Left renal pelvis (tissue), 4 donors: ENCODE measurements at places on chromosomes 1 and 21. TPM values are rescaled to one million over a fixed set of nuclear protein-coding genes. Genes with fewer than 3 reads are reported as not detected.

RAB42 gene
- 2.7 TPM for polyA plus RNA-seq

KRTAP21-2 gene
- polyA plus RNA-seq: not detected

ARHGEF16 gene
- polyA plus RNA-seq: 0.53 TPM

MAP1LC3C gene
- polyA plus RNA-seq: 3.4 TPM

CLCA1 gene
- polyA plus RNA-seq: not detected

OR2L2 gene
- not detected for polyA plus RNA-seq

RGS4 gene
- 6.0 TPM for polyA plus RNA-seq

SPRR3 gene
- polyA plus RNA-seq: not detected

PODN gene
- 2.2 TPM for polyA plus RNA-seq

HSPA6 gene
- polyA plus RNA-seq: 0.33 TPM

ZNHIT6 gene
- polyA plus RNA-seq: 32.6 TPM

GFI1 gene
- 0.30 TPM for polyA plus RNA-seq

ERI3 gene
- polyA plus RNA-seq: 51.9 TPM

- DNase-seq: no peak
These were observed 853 bp downstream of the USP16 start for GRCh38 chr21:29025328-29025713.

DNA sequence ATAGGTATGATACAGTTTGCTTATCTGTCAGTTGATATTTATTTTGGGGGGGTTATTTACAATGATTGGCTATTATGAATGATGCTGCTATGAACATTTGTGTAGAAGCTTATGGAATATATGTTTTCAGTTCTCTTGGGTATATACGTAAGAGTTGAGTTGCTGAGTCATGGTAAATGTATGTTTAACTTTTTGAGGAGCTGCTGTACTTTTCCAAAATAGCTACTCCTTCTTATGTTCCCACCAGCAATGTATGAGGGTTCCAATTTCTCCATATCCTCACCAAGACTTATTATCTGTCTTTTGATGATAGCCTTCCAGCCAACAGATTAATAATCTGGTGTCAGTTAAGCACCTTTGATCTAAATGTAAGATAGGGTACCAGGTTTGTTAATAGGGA is 11.9 kb downstream of the SOAT1 start:
- DNase-seq: no peak

- DNase-seq: no peak
These were observed 257.7 kb upstream of the SGIP1 start for GRCh38 chr1:66276218-66276617.

GRCh38 chr1:205505076-205505729 is 734 bp downstream of the CDK18 start:
- no peak for DNase-seq

DNA sequence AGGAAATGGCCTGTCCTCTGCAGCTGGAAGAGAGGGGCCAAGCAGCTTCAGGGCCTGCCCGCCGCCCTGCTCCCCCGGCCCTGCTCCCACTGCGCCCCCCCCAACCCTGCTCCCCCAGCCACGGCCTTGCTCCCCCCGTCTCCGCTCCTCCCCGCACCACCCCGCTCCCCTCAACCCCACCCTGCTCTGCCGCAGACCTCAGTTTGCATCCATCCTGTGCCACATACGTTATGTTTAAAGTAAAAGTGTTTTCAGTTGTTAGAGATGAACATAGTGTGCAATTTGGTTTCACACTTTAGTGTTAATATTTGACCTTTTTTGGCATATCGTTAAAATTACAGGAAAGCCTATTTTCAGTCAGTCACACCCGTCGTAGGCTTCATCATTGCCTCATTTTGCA is 34.1 kb upstream of the DIP2A start:
- no peak for DNase-seq

DNA sequence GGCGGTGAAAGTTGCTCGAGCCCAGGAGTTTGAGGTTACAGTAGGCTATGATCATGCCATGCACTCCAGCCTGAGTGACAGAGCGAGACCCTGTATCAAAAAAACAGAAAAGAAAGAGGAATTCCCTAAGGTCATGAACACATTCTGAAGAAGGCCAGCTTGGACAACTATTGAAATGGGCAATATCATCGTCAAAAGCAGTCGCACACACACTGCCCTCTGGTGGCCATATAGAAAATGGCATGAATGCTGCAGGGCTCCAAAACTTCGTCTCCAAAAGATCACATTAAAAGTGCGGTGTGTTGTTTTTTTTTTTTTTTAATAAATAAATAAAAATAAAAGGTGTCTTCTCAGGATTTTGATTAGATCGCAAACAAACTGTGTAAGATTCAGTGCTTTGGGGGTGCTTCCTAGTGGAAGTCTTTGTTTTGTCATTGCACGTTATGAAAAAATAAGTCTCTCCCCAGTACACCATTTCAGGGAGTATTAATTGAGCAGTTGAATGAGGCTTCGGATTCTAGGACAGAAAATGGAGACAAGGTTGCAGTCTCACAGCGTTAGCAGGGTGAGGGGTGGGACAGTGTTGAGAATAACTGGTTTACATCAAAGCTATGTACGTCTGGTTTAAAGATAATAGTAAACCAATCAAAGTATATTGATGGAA is 87.5 kb upstream of the FMN2 start:
- no peak for DNase-seq

DNA sequence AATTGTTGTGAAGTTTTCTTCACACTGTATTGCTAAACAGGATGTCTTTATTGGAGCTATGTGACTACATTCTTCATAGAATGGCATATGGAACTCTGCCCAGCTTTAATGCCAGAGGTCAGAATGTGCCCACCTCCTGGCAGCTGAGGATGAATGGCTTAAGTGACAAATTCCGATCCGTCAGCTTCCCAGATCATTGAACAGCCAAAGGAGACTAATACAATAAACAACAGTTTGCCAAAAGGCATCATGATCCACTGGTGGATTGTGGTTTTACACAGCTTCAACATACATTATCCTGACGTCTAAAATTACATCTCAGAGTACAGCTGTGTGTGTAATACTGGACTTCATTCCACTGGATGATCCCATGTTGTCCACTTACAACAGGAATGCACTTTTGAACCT is 68.7 kb upstream of the C1orf105 start:
- no peak for DNase-seq

- DNase-seq: no peak
These were observed 3.2 kb upstream of the SNAPIN start for GRCh38 chr1:153655333-153655732.

DNA sequence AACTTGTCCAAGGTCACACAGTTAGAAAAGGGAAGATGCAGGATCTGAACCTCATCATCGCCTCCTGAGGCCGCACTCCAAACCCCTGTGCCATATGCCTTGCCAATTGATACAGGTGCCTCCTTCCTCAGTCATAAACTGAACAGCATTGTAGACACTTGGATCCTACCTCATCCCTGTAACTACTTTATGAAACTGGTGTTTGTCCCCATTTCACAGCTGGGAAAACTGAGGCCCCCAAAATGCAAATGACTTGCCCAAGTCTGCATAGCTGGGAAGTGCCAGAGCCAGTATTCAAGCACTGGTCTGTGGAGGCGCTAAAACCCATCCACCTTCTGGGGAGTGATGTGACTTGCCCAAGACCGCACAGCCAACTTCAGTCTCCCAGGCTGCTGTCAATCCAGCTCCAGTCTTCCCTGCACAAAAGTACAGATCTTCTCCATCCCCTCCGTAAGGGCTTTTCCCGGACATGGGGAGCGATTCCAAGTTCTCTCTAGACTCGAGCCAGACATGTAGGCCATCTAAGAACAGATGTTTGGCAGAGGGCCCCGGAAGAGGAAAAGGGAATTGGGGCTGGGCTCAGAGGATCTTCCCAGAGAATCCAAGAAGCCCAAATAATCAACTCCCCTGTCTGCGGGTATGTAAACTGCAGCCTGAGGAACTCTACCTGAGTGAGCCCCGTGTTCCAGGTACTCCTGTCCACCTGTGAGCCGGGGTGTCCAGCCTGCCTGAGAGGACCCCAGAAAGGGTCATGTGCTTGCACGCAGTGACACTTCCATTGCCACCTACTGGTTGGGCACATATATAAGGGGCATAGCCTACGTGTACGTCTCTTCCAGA is 60.5 kb downstream of the SYT2 start:
- DNase-seq: no peak

DNA sequence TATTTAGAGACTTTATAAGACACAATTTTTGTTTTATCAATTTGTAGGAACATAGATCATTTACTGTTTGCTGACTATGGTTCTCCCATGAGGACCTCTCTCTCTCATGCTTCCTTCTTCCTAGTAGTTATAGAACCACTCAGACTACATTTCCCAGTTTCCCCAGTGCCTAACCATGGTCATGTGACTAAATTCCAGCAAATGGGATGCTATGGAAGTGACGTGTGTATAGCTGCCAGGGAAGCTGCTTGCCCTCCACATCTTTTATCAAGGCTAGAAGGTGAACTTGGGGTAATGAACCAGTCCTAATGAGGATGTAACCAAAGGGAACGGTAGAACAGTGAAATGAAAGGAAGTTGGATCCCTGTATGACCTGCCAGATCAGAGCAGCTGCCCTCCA is 184.0 kb downstream of the MIS18A start:
- no peak for DNase-seq

DNA sequence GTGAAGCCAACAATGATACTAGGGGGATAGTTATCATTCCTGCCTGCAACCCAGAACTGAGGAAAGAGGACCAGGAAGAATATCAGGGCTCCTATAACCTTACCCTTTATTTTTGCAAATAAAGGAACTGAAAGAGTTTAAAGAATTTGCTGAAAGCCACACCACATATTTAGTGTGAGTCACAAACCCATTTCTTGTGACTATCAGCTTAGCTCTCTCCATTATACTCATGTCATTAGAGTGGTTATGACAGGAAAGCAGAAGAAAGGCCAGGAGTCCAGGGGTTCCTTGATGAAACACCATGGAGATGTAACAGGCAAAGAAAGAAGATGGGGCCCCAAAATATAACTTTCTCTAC is 141.1 kb upstream of the SAMSN1 start:
- no peak for DNase-seq

GRCh38 chr1:3454811-3455618 is 550 bp downstream of the ARHGEF16 start:
- DNase-seq: no peak

GRCh38 chr1:182046763-182047162 is 14.7 kb downstream of the ZNF648 start:
- no peak for DNase-seq

DNA sequence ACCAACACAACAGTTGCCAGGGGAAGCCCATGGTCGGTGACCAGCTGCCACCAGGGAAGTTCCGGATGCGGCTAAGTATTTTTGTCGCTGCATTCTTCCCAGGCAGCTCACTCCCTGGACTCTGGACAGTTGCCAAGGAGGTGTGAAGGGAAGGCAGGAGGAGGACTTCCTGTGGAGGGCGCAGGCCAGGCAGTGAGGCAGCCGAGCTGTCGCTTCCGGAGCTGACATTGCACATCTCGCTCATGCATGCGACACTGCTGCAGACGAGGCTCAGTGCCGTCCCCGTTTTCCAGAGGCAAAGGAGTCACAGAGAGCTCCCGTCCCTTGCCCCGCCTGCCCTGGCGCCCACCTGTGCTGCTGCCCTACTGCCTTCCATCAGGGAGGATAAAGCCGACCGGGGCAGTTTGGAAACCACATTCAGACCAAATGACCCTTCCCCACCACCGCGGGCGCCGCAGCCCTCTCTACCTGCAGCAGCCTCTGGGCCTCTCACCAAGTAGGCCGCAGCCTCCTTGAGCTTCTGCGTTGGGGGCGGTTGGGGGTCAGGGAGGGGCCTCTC is 81.4 kb downstream of the NENF start:
- no peak for DNase-seq

DNA sequence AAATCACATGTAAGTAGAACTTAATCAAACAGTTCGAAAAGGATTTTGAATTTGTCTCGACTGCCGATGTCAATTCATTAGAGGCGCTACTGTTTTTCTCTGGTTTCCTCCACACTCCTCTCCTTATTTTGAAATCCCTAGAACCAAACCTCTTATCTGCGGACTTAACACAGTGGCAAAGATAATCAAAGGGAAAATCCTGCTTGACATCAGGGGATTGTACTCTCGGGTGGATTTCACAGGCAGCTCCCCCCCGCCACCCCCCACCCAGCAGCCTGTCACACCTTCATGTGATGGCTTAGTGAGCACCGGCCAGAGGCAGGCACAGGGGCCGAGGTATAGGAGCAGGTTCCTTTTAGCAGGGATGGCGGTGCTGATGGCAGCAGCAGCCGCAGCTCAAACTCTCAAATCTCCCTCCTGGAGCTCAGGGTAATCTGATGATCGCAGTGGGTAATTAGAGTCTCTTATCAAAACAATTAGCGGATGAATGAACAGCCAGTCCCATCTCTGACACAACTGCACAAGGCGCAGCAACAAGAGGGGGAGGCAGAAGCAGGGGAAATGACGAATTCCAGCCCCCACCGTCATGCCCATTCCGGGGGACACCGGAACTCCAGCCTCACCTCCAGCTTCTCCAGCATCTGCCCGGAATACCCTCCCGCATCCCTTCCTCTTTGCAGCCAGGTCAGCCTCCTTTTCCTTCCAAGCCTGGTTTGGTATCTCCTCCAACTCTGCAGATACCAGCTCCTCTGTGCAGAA is 80.3 kb downstream of the SSBP3 start:
- no peak for DNase-seq

DNA sequence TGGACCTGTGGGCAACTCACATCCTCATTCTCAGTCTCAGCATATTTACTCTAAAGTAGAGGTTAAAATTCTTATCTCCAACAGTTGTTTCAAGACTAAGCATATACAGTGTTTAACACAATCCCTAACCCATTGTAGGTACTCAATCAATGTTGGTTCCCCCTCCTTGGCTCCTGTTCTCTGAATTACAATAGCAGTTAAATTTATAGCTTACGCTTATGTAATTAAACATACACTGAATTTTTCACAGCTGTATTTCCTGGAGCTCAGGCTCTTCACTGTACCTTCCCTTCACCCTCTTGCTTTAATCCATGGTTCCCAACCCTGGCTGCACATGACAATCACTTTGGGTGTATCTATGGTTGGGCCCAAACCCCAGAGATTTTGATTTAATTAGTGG is 89.4 kb downstream of the LPAR3 start:
- no peak for DNase-seq

GRCh38 chr1:93346421-93346993 is 800 bp downstream of the DR1 start:
- DNase-seq: no peak

DNA sequence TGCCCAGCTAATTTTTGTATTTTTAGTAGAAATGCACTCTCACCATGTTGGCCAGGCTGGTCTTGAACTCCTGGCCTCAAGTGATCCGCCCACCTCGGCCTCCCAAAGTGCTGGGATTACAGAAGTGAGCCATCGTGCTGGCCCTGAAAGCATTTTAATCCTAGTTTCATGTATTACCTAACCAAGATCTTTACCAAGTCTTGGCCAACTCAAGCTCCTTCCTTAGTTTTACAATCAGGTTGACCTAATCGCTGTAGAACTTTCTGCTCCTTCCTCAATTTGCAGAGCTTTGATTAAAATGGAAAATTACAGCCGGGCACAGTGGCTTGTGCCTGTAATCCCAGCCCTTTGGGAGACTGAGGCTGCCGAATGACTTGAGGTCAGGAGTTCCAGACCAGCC is 3.2 kb upstream of the TMEM63A start:
- DNase-seq: no peak

- no peak for DNase-seq
These were observed 38.9 kb upstream of the H6PD start for GRCh38 chr1:9195651-9196050.

GRCh38 chr1:234656944-234657654 is 47.1 kb upstream of the IRF2BP2 start:
- DNase-seq: no peak

GRCh38 chr1:31801458-31801857 is 14.4 kb downstream of the SPOCD1 start:
- DNase-seq: no peak
